Choroid plexus epithelial cell (primary cell): ENCODE measurements at places on chromosomes 16 and 17.

DNA sequence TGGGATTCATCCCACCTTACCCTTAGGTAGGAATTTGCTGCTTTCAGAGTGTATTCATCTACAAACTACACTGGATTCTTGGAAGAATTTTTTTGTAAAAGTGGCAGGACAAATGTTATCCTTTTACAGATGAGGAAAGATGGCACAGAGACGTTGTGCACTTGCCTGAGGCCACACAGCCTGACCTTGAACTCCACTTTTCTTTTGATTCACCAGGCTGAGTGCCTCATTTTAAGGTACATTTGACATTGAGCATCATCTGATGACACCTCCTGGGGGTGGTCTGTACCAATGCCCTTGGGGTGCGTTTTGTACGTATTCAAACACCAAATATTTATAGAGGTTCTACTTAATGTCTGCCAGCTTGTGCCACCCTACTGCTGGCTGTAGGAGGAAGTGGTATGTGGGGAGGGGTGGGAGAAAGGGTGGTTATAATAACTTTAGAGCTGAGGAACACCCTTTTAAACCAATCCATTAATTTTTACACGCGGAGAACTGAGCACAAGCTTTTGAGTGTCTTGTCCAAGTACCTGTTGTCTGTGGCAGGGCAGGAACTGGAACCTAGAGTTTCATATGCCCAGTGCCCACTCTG lies 29.1 kb downstream of the HS3ST3B1 start:
- DNase-seq, result no peak

DNA sequence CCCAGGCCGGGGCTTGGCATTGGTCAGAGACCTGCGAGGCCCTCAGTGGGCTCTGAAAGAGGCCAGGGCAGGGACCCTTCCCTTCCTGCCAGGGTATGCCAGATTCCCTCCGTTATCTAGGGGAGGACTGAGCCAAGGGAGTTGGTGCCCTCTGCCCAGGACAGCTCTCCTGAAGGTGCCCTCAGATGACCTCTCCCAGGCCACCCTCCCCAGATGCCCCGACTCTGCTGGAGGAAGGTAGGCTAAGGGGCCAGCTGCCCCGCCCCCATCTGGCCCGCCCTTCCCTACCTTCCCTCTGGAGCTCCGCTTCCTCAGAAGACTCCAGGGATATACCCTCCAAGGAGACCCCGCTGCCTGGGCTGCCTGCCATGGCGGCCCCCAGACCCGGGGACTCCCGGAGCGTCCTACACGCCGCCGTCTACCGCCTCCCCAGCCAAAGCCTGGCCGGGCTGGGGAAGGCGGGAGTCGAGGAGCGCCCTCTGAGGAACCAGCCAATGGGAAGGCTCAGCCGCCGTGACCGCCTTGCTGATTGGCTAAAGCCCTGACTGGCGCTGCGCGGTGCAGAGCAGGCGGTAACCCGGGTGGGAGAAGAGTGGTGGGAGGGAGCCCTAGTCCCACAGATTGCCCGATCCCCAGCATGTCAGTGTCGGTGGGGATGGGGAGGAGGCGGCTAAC lies 7.0 kb downstream of the MPP2 start:
- peak; percentile 77 for DNase-seq

DNA sequence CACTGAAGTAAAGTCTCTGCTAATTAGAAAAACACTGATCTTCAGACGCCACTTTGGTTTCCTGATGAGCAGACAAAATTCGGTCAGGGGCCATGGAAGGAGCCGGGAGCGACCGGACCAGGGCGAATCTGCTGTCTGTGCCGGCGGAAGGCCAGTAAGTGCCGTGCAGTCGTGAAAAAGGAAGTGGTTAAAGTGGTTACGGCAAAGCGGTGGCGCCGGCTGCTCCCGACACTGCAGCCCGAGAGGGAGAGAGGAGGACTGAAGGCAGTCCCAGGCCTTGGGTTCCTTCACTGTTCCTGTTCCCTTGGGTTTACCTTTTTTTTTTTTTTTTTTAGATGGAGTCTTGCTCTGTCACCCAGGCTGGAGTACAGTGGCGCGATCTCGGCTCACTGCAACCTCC lies 17.3 kb upstream of the HEXD start:
- no peak for DNase-seq

DNA sequence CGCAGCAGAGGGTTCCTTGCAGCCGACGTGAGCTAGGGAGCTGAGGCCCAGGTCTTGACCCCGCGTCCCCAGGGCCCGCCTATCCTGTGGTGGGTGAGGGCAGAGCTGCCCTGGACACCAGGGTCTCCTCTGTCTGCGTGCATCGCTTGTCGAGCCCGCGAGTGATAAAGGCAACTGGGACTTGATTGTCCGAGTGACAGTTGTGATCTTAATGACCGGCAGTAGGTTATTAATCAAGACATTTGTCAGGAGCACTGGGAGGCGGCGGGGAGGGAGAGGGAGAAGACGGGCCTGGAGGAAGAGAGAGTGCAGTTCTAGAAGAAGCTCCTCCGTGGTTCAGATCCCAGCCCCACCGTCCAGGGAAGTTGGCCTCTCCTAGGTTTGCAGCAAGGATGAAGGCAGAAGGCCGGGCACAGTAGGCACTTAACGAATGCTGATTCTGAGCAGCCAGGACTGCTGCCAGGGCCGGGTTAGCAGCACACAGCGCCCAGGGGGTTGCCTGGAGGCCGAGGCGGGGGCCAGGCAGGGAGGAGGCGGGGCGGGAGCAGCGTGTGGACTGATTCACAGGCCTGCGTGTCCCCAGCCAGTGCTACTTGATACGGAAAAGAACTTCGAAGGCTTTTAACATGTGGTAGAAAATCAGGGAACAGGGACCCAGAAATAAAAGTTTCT lies 11.3 kb upstream of the GSE1 start:
- no peak for DNase-seq
